ENCODE measurements at places on chromosomes 5 and 9. TPM values are rescaled to one million over a fixed set of nuclear protein-coding genes. Genes with fewer than 3 reads are reported as not detected.

GRCh38 chr5:170538096-170538465 is 34.3 kb downstream of the KCNIP1 start:
- no peak for DNase-seq

- peak; percentile 81 for DNase-seq
Measured at GRCh38 chr9:111038331-111039230, at the start of gene LPAR1. LPAR1 (minus strand) TSS chr9:111038470; CDS start chr9:110972117, 66,353 bp downstream.

DNA sequence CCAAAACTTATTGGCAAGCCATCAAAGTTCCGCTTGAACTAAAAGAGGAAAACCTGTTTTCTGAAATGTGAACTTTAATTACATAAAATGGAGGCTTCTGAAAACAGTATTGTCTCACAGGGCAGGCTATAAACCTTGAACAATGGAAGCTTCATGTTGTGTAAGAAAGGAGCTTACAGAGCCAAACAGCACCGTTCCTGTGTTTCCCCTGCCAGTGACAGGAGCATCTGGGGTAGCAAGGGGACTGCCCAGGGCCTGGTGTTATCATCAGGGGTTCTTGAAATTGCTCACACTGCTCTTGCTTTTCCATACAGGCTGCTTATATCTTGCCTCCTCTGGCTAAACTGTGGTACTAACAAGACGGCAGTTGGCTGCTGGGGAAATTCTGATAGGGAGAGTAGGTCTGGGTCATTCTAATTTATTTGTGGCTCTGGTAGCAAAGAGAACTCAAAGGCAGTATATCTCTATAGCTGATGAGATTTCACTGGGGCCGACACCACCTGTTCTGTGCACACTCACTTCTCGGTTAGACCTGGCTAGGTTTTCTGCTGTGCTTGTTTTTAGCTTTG is 40.4 kb downstream of the BASP1 start:
- no peak for DNase-seq

DNA sequence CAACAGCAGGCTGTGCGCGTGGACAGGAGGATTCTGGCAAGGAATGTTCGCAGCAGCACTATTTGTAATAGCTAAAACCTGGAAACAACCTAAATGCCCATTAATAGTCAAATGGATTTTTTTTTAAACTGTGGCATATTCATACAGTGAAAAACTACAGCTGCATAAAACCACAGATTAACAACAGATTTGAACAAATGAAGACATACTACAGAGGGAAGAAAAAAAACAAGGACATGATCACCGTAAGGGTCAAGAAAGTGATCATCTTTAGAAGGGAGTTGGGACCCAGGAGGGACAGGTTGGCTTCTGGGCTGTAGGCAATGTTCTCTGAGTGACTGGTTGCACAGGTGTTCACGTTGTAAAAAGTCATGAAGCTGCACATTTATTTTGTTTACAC is 1.2 kb upstream of the TMOD1 start:
- no peak for DNase-seq

- no peak for DNase-seq
Measured at GRCh38 chr9:109556061-109556460, 58.0 kb upstream of the PTPN3 start.

DNA sequence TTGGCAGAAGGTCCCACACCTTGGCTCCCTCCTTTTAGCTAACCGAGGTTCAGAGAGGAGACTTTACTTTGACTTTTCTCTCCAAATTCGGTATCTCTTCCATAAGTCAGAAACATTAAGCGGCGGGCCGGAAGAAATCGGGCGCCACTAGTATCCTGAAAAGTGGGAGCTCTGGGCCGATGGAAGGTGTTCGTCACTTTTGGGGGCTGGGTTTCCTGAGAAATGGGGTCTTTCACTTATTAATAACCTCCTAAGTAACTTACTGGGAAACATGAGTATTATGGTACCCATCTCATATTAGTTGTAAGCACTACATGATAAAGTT is 716 bp downstream of the STX17 start:
- DNase-seq = no peak

The MZB1 gene
- not detected for total RNA-seq

The LHX6 gene
- total RNA-seq = 1.5 TPM

GRCh38 chr5:160727296-160727997 is 124.6 kb downstream of the ATP10B start:
- DNase-seq = no peak

The STPG3 gene
- not detected for total RNA-seq

The ANKRD33B gene
- total RNA-seq = 2.7 TPM

The SLC1A3 gene
- total RNA-seq = 16.8 TPM

DNA sequence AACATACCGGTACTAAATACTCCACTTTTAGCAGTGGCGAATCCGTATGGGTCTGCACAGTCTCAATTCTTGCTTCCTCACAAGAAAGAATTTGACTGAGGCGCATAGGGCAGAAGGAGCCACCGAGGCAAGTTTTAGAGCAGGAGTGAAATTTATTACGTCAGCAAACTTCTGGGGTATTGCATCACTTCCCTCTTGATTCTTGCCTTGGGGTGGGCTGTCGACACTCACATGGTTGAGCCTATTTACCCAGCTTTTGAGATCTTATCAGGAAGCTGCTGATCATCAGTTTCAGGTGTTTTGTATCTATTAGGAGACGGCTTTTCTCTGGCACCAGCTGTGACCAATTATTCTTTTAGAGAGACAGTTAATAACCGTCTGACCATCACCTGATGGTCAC is 111.5 kb upstream of the CCNH start:
- DNase-seq = no peak

- DNase-seq = no peak
Measured at GRCh38 chr5:57171816-57172465, 1.9 kb upstream of the GPBP1 start.

The PLK2 gene
- total RNA-seq = 19.3 TPM

DNA sequence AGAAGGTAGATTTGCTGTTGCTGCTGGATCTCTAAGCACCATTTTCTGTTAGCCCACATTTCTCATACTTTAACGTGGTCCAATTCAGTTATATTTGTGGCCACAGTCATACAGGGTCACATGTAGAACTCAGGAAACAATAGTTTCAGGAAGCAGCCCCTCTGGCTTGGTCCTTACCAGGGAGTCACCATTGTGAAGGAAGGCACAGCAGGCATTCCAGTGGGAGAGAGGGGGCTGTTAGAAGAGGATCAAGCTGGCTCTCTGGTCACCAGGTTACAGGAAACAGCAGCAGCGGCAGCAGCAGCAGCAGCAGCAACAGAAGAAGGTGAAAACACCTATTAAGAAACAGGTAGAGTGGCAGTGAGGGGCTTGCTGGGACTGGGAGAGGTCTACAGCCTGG is 14.5 kb downstream of the C9orf43 start:
- no peak for DNase-seq

The PCDHA1 gene
- total RNA-seq = not detected

- DNase-seq = peak; percentile 60
Measured at GRCh38 chr5:132774896-132775295, 2.1 kb downstream of the SEPTIN8 start.

GRCh38 chr5:21173036-21173435 is 1185.0 kb upstream of the CDH18 start:
- DNase-seq = no peak

The ZNF658 gene
- total RNA-seq = 8.2 TPM

GRCh38 chr9:116032683-116033440 is 120.7 kb upstream of the PAPPA start:
- DNase-seq = no peak

GRCh38 chr9:106535439-106535838 is 327.5 kb upstream of the ZNF462 start:
- DNase-seq = no peak

DNA sequence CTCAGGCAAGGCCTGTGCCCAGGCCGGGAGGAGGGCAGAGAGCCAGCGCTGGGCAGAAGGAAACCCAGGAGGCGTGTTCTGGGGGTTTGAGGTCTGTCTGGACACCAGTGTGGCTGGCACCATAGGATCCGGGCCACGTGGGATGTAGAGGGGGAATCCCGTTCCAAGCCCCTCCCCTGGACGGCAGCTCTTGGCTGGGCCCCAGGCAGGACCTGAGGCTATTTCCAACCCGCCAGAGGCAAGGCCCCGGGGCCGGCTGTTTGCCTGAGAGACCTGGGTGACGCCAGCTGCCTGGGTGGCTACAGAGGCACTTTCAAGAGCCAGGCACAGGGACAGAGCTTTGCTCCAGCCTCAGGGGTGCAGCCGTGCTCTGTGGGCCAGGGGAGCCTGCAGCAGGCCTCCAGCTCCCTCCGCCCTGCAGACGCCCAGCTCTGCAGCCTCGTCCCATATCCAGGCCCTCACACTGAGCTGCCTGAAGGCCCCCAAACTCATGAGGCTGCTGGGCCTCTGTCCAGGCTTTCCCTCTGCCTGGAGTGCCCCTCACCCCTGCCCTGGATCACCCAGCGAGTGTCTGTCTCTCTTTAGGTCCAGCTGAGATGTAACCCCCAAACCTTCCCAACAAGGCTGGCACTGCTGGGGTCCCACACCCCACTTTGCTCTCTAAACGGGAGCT is 56.6 kb upstream of the EGFL7 start:
- peak; percentile 90 for DNase-seq

GRCh38 chr5:81192373-81192750 is 40.8 kb upstream of the CKMT2 start:
- DNase-seq = no peak
